CD4-positive, alpha-beta T cell treated with Interleukin-15 for 1 hour (primary cell): ENCODE measurements at places on chromosomes 4 and X.

DNA sequence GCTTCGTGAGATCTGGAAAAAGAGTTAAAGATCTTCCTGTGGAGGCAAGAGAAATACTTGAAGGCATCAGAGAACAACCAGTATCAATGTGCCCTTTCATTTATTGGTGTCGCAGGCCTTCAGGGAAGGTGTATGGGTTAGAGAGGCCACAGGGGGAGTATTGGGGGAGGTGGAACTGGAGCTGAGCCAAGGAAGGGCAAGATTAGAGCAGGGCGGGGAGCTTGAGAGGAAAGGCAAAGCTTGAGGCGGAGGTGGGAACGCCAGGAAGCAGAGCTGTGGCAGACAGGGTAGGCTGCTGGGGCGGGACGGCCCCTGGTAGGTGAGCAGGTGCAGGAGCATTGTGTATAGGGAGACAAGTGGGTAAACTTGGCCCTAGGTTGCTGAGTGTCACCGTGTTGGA is 329.9 kb downstream of the ARHGAP10 start:
- no peak for DNase-seq

DNA sequence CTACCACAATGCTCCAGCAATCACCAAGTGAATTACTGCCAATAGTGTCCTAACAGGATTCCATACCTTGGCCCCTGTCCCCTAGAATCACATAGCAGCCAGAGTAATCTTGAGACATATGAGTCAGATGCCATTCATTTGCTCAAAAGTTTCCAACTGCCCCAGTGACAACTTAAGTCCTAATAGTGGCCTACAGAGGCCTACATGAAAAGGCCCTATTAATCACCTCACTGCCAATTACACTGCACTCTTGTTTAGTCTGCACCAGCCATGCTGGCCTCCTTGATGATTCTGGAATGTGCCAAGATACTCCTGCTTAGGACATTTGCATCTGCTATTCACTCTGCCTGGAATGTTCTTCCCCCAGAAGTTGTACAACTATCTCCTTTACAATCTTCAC is 130.7 kb downstream of the NR3C2 start:
- no peak for DNase-seq

DNA sequence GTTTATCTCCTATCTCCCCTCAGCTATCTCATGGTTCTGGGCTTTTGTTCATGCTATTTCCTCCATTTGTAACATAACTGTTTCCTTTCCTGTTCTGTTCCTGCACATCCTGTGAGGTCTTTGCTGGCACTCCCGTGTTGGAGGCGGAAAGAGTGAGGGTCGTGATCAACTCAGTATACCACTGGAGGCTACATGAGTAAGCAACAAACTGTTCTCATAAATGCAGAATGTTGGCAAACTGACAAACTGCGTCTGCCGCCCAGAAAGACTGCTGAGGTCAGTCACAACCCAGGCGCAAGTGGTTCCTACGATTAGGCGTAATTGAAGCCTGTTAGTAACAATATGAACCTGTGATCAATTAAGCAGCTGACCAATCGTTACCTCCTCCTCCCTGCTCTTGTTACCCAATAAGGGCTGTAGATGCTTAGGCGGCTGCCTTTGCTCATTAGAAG is 48.8 kb downstream of the C4orf33 start:
- DNase-seq, result no peak

DNA sequence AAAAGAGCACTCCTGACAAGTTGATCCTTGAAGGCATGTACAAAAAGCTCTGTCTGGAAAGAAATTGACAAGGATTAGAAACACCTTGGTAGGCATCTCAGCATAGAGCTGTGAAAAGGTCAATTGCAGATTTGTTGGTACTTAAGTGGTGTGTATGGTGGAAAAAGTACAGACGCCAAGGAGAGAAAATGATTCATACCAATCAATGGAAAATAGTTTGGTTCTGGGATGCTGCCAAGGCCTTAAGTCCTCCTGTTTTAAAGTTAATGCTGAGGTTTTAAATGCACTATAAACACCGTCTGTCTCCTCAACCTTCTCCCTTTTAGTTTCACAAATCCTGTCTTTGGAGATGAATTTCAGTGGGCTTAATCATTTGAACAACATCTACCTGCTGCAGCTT is 524.1 kb downstream of the IL15 start:
- DNase-seq, result no peak

DNA sequence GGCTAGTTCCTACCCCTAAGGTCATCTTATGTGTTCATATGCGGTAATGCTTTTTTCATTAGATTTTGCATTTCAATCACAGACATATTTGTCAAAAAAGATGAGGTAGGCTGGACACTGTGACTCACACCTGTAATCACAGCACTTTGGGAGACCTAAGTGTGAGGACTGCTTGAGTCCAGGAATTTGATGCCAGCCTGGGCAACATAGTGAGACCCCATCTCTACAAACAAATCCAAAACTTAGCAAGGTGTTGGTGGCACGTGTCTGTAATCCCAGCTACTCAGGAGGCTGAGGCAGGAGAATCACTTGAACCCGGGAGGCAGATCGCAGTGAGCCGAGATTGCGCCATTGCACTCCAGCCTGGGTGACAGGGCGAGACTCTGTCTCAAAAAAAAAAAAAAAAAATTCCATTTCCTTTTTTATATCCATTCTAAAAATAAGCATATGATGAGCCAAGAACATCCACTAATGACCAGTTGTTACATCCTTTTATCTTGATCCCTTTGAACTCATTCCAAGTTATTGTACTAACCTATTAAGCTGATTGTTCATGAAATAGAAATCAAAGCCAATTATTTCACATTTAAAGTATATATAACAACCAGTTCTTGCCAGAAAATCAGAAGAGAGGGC is 23.4 kb downstream of the PGAM4 start:
- DNase-seq, result no peak
